Left lobe of liver (tissue), 2 donors: ENCODE measurements at places on chromosomes 3 and 15. TPM values are rescaled to one million over a fixed set of nuclear protein-coding genes. Genes with fewer than 3 reads are reported as not detected.

DNA sequence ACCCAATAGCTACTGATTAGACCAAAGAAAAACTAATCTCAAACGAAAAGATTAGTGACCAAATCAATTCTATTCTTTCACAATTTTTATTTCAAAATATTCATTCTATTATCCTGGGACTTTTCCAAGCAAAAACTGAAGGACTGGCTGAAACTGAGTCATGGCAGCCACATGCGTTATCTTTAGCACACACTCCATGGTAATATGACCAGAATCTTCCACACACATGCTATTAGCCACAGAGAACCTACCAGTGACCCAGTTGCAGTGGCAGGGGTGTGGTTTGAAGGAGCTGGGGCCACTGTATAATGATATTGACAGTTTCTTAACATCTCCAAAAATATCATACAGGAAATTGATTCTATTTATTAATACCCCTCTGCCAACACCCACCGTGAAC is 154.8 kb upstream of the ABI3BP start:
- no peak for DNase-seq

DNA sequence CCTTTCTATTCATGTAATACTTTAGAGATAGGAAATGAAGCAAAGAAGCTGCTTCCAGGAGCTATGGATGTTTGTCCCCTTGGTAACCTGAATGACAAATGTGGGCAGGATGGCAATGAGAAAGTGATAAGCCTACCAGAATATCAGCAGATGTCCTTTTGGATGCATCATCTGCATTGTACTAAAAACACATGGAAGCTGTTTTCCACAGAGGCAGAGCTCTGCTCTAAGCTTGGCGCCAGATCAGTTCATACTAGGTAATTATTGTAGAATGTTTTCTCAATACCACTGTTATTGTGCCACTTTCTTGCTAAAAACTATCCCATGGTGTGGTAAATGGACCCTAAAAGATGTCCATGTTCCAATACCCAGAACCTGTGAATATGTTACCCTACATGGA is 100.2 kb downstream of the DTWD1 start:
- no peak for DNase-seq

The SAMD7 gene
- not detected for total RNA-seq

GRCh38 chr3:9087831-9088413 is 124.7 kb upstream of the RAD18 start:
- DNase-seq, result no peak

The PIF1 gene
- 0.93 TPM for total RNA-seq

- DNase-seq, result no peak
Measured at GRCh38 chr3:76403556-76403955, 618.2 kb upstream of the ZNF717 start.

The RLBP1 gene
- total RNA-seq, result not detected

DNA sequence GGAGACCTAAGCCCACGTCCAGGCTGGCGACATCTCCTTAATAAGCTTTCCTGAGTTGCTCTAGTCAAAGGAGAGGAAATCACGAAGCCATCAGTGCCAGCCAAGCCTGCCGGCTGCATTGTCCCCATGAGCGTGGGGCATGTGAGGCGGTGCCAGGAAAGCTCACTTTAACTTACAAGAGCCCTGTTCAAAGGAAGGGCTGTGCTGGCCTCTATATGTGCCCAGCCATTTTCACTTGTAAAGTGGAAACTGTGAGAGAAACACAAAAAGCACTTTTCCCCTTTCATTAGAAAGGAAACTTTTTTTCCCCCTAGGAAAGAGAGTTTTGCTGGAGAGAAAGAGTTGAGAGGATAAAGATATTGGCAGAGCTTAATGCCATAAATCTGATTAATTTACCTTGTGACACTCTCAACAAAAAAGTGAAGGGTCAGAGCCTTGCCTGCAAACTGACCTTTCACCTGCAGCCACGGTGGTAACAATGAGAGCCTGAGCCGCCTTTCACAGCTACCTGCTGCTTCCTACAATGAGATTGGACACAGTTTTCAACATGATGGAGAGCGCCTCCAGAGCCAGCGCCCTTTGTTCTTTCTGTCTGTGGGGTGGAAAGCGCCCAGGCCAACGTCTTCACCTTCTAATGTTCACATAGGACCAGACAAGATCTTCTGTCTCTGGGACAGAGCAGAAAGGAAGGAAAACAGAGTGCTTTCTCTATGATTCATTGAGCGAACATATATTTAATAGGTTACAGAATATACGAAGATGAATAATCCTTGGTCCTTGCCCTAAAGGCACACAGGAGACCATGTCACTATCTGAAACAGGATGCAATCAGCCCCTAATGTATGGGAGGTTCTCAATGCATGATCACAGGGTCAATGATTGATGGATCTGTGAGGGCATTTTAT is 233.1 kb upstream of the HES1 start:
- DNase-seq, result no peak

The EAF2 gene
- 2.2 TPM for total RNA-seq

- DNase-seq, result no peak
Measured at GRCh38 chr3:184795522-184796190, 16.3 kb upstream of the VPS8 start.

The WDR76 gene
- total RNA-seq, result 0.86 TPM

DNA sequence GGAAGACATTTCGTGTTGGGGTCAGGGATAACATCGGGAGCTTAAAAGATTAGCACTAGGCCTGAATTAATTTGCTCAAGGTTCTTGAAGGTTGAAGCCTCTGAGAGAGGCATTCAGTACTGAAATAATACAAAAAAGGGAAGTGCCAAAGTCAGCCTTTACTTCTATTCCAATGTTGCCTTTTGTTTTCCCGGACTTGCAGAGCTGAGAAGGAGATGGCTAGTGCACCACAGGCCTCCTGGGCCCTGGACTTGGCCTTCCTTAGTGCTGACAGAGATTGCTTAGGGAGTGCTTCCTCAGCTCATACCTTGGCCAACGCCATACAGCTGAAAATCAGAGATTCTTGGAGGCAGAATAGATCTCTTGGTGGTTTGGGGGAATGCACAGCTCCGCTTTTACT is 333.6 kb upstream of the TBL1XR1 start:
- no peak for DNase-seq

- no peak for DNase-seq
Measured at GRCh38 chr3:174812172-174812862, 46.8 kb upstream of the NAALADL2 start.

GRCh38 chr3:52891615-52892081 is 5.7 kb downstream of the STIMATE start:
- peak; percentile 43 for DNase-seq

GRCh38 chr3:143098032-143098764 is 21.4 kb upstream of the CHST2 start:
- no peak for DNase-seq

- DNase-seq, result no peak
Measured at GRCh38 chr3:62604751-62605351, 231.5 kb upstream of the FEZF2 start.

- DNase-seq, result no peak
Measured at GRCh38 chr3:44926921-44927320, 49.1 kb downstream of the ZDHHC3 start.

GRCh38 chr3:184737641-184738505 is 26.0 kb upstream of the MAGEF1 start:
- DNase-seq, result peak; percentile 29

- no peak for DNase-seq
Measured at GRCh38 chr3:72448375-72448823, 399.8 kb downstream of the SHQ1 start.

The MME gene
- 66.3 TPM for total RNA-seq

GRCh38 chr3:160754371-160754854 is 1.6 kb upstream of the PPM1L start:
- no peak for DNase-seq

GRCh38 chr3:132350814-132351213 is 33.6 kb downstream of the ACP3 start:
- no peak for DNase-seq

The IL16 gene
- 2.1 TPM for total RNA-seq

The C15orf39 gene
- total RNA-seq, result 5.8 TPM

DNA sequence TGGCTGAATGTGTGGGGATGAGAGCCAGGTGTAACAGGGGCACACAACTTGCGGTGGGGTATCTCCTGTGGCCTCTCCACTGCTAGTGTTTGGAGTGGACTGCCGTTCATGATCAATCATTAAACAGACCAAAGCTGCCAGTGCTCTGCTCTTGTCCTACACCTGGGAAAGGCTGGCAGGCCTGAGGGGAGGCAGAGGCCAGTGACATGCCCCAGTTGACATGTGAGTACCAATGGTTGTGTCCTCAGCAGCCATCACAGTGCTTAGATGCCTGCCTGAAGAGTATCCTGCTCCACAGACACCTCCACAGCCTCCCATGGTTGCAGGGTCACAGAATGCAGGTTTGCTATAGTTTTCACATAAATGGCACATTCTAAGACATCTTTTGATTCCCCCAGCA is 348.4 kb downstream of the EPHB1 start:
- DNase-seq, result peak; percentile 92

DNA sequence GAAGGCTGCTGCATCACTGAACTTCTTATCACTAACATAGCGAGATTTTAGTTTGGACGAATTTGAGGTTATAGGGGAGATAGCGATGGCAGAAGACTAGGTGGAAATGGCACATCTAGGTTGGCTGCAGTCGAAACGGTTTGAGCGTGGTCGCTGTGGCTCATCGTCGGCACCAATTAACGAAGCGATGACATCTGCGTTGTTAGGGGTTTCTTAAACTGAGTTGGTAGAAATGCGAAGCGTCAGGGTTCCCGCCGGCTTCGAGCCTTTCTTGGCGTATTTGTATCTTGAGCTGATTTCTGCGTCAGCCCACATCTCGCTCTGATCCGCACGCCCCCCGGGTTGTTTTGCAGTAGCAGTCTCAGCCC is 319 bp downstream of the LNP1 start:
- DNase-seq, result peak; percentile 47
